ENCODE measurements at places on chromosomes 11 and 22. TPM values are rescaled to one million over a fixed set of nuclear protein-coding genes. Genes with fewer than 3 reads are reported as not detected.

MUC6 gene
- total RNA-seq = not detected

FGF4 gene
- total RNA-seq = not detected

GRCh38 chr11:119509969-119510401 lies 87.0 kb upstream of the THY1 start:
- no peak overlapping the region for H3K27ac ChIP-seq
- H3K36me3 ChIP-seq = no peaks in the 10 kb centered on the region
- H3K27me3 ChIP-seq = no peaks in the 10 kb centered on the region
- no peak for DNase-seq
- H3K4me3 ChIP-seq = no peak overlapping the region

SPDYC gene
- total RNA-seq = not detected

OR5B21 gene
- not detected for total RNA-seq

GRCh38 chr11:73374151-73374550 lies 2.0 kb upstream of the RELT start:
- H3K36me3 ChIP-seq = no peaks in the 10 kb centered on the region
- DNase-seq = no peak
- no peak overlapping the region for H3K4me3 ChIP-seq
- H3K27ac ChIP-seq = no peak overlapping the region

GRCh38 chr11:78444726-78445125 lies 27.1 kb upstream of the GAB2 start:
- H3K4me1 ChIP-seq = no peaks in the 10 kb centered on the region
- no peak overlapping the region for H3K27ac ChIP-seq
- no peak for DNase-seq
- no peaks in the 10 kb centered on the region for H3K27me3 ChIP-seq
- no peak overlapping the region for H3K4me3 ChIP-seq

ASCL2 gene
- total RNA-seq = 0.62 TPM

DNA sequence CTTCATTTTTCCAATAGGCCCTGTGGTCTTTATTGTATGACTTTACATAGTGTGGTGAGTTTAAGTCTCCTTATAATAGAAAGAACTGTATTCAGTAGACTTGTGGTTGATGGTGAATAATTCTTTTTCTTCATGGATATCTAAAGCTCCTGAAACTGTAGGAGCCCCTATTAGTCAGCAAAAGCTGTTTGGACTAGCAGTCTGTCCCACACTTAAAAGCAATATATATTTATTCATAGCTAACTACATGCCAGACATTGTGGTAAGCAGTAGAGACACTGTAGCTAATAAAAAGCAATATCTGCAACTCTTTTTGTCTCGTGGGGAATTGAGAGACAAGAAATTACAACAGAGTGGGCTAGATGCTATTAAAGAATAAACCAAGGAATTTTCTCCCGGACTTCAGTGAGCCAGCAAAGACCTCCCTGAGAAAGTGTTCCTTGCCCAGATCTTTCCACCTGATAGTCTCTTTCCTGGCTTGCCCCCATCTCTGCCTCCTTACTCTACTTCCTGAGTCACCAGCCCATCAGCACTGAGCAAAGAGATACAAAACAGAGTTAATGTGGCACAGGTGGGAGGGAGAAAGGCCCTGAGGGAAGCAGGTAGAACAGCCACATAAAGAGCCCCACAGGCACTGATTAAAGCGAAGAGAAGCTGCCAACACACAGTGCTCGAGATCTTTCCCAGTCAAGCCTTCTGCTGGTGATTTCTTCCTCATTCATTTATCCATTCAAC lies 1.4 kb upstream of the OR52W1 start:
- H3K4me1 ChIP-seq = no peaks in the 10 kb centered on the region
- no peaks in the 10 kb centered on the region for H3K36me3 ChIP-seq
- H3K27ac ChIP-seq = no peak overlapping the region

SORL1 gene
- 34.0 TPM for total RNA-seq

DNA sequence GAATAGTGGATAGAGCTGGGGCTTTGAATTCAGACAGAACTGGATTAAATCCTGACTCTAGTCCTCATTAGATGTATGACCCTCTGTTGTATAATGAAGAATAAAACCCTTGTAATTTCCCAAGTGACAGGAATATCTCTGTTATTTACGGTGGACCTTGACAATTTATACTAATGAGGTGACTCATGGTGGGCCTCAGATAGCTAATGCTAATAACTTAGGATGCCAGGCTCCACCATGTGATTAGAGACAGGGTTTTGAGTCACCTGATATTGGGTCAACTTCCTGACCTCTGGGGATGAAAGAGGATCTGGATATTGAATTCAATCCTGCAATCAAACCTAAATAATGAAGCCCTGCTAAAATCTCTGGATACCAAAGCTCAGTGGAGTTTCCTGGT lies 33.6 kb downstream of the OSBP start:
- H3K36me3 ChIP-seq = peaks cover 8% of the 10 kb centered on the region
- H3K27ac ChIP-seq = no peak overlapping the region
- DNase-seq = no peak

OR4C16 gene
- total RNA-seq = not detected

- H3K4me3 ChIP-seq = no peak overlapping the region
- no peaks in the 10 kb centered on the region for H3K36me3 ChIP-seq
- no peaks in the 10 kb centered on the region for H3K4me1 ChIP-seq
- DNase-seq = no peak
- H3K27me3 ChIP-seq = no peaks in the 10 kb centered on the region
Measured at GRCh38 chr11:115185507-115185906, 318.7 kb downstream of the CADM1 start.

DNA sequence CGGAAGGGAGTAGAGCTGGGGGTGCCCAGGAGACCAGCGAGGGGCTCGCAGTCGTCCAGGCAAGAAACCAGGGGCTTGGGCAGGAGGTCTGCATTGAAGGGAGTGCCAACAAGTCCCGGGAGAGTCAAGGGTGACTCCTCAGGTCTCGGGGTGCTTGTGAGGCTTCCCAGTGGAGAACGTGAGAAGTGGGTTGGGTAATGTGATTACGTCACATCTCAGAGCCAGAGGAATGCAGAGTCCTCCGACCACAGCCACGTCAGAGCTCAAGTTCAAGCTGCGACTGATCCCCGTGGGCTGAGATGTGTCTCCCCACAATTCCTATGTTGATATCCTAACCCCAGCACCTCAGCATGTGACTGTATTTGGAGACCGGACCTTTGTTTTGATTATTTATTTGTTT lies 89.7 kb upstream of the SHANK2 start:
- H3K27ac ChIP-seq = no peak overlapping the region
- no peaks in the 10 kb centered on the region for H3K4me1 ChIP-seq
- H3K36me3 ChIP-seq = no peaks in the 10 kb centered on the region
- no peak overlapping the region for H3K4me3 ChIP-seq

HOATZ gene
- total RNA-seq = not detected

DNA sequence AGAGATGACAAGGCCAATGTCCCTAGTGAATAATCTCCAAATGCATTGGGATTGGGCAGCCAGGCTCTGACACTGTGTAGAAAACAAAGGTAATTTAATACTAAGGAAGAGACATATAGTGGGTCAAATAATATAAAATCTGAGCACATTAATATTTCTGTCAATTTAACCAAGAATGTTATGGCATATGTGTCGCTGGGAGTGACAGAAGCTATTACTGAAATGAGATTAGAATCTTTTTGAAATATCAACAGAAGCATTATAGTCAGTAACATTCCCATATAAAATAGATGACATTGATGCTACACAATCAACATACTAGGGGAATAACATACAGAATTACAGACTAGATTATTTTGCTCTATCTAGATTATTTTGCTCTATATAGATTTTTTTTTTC lies 114.0 kb downstream of the BLID start:
- H3K4me3 ChIP-seq = no peak overlapping the region
- no peaks in the 10 kb centered on the region for H3K36me3 ChIP-seq
- no peaks in the 10 kb centered on the region for H3K27me3 ChIP-seq

PDE3B gene
- total RNA-seq = 15.1 TPM

WT1 gene
- not detected for total RNA-seq

DNA sequence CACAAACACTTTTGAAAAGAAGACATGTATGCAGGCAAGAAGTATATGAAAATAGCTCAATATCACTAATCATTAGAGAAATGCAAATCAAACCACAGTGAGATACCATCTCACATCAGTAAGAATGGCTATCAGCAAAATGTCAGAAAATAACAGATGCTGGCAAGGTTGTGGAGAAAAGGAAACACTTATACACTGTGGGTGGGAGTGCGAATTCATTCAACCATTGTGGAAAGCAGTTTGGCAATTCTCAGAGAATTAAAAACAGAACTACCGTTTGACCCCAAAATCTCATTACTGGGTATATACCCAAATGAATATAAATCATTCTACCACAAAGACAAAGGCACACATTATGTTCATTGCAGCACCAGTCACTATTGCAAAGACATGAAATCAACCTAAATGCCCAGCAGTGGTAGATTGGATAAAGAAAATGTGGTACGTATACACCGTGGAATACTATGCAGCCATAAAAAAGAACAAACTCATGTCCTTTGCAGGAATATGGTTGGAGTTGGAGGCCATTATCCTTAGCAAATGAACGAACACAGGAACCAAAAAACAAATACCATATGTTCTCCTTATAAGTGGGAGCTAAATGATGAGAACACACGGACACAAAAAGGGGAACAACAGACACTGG lies 18.5 kb downstream of the MMP13 start:
- H3K36me3 ChIP-seq = no peaks in the 10 kb centered on the region
- H3K27ac ChIP-seq = no peak overlapping the region
- no peak for DNase-seq
- H3K4me3 ChIP-seq = no peak overlapping the region
- no peaks in the 10 kb centered on the region for H3K4me1 ChIP-seq
- no peaks in the 10 kb centered on the region for H3K27me3 ChIP-seq

RAPSN gene
- total RNA-seq = 0.66 TPM

DNA sequence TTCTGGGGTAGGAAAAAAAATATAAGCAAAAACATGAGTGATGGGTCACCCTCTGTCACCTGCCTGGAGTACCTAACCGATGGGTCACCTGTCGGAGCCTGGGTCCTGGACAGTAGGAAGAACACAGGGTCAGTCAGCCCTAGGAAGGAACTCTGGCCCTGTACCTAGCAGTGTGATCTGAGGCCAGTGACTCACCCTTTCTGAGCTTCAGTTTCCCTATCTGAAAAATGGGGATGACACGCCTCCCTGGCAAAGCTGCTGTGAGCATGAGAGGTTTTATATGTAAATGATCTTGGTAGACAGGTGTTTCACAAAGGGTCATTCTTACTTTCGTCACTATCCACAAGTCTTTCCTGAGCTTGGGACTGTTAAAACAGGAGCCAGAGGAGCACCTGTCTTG lies 182.0 kb downstream of the ST3GAL4 start:
- H3K27ac ChIP-seq = no peak overlapping the region
- H3K27me3 ChIP-seq = no peaks in the 10 kb centered on the region
- no peaks in the 10 kb centered on the region for H3K4me1 ChIP-seq
- no peak for DNase-seq
- H3K36me3 ChIP-seq = no peaks in the 10 kb centered on the region

DNA sequence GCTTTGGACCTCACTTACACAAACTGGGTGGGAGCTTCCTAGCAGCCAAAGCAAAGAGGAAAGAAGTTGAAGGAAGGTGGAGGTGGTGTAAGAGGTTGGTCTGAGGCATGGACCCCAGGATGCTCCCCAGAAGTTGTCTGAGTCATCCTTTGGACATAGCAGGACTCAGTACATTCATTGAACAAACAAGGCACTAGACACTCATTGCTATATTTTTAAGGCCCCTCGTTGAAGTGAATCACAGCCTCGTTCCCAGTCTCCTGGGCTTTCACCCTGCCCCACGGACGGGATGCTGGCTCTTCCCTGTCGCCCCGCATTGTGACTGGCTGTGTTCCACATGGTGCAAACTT lies 95.9 kb upstream of the FGF3 start:
- H3K36me3 ChIP-seq = no peaks in the 10 kb centered on the region
- H3K4me1 ChIP-seq = no peaks in the 10 kb centered on the region
- peak overlapping the region; percentile 82 for H3K27ac ChIP-seq
- no peak for DNase-seq

MS4A6A gene
- total RNA-seq = 214 TPM

DNA sequence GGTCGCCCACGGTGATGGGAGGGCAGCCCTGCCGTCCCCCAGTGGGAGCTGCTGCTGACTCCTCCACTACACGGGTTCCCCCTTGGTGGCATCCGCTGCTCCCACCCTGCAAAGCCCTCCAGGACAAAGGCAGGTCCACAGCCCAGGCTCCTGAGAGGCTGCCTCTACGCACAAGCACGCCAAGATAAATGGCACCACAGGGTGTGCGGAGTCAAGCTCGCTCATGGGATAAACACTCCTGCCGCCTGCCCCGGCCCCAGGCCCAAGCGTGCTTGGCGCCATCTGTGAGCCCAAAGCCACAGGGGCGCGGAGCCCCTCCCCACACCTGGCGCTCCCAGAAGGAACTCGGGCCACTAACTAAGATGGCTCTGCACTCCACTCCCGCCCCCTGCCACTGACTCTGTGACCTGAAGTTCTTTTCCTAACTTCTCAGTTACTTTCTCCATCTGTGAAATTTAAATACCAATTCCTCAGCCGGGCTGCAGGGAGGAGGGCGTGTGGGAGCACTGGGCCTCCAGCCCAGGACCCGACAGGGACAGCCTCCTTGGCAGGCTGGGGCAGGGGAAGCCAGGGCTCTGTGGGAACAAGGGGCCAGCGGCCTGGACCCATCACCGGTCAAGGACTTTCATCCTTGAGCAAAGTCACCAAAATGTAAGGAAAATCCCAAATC lies 14.9 kb downstream of the EHD1 start:
- H3K27me3 ChIP-seq = no peaks in the 10 kb centered on the region
- H3K36me3 ChIP-seq = no peaks in the 10 kb centered on the region
- H3K4me3 ChIP-seq = no peak overlapping the region
